Mammary epithelial cell (primary cell): ENCODE measurements at places on chromosomes 5 and 9. TPM values are rescaled to one million over a fixed set of nuclear protein-coding genes. Genes with fewer than 3 reads are reported as not detected.

POLK gene
- total RNA-seq = 26.4 and 33.7 TPM in 2 replicates

FRRS1L gene
- not detected in 2 replicates for total RNA-seq

ICE1 gene
- total RNA-seq = 26.8 and 28.5 TPM in 2 replicates

UQCRQ gene
- 461 and 570 TPM in 2 replicates for total RNA-seq

TICAM2 gene
- total RNA-seq = 0.96 and 3.6 TPM in 2 replicates

AHRR gene
- total RNA-seq = 1.7 TPM

PMPCA gene
- 43.2 and 68.8 TPM in 2 replicates for total RNA-seq

GABRB2 gene
- not detected for total RNA-seq

PCA3 gene
- total RNA-seq = not detected

OXCT1 gene
- 18.2 TPM for total RNA-seq

OLFM1 gene
- 0.17 TPM for total RNA-seq

AFAP1L1 gene
- total RNA-seq = 22.7 and 23.2 TPM in 2 replicates

UBE2R2 gene
- total RNA-seq = 14.8 TPM

C9orf50 gene
- not detected for total RNA-seq

MELK gene
- 10.8 TPM for total RNA-seq

PCAT7 gene
- 0.17 TPM for total RNA-seq

PPP2R2B gene
- 2.8 TPM for total RNA-seq

MFAP3 gene
- 118 TPM for total RNA-seq

PCDH12 gene
- total RNA-seq = 0.17 TPM
